ENCODE measurements at places on chromosomes 12 and 14.

DNA sequence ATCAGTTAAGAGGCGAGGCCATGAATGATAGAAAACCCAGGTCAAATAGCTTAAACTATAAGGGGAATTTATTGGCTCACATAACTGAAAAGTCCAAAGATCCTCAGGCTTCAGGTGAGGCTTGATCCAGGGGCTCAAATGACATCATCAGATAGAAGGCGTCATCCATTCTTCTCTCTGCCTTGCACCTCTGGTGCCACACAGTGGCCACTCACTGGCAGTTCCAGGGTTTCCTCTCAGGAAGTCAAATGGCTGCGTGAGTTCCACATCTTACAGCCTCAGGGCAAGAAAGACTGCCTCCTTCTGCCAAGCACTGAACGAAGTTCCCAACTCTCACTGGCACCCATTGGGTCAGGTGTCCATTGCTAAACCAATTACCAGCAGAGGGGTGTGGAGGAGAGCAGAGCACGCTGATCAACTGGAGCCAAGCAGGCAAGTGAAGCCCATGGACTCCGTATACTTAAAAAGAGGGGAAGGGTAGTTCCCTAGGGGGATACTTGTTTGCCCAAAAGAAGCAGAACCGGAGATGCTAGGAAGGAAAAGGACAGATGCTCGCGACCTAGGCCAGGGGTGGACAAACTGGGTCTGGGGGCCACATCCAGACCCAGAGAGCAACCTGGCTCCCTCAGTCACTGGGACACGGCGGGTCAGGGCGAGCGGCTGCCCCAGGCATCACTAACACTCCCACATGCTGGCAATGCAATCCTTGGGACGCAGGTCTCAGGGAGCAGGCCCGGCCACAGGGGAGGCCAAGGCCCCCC, 69.3 kb downstream of the SERPINA3 start:
- DNase-seq, result no peak

DNA sequence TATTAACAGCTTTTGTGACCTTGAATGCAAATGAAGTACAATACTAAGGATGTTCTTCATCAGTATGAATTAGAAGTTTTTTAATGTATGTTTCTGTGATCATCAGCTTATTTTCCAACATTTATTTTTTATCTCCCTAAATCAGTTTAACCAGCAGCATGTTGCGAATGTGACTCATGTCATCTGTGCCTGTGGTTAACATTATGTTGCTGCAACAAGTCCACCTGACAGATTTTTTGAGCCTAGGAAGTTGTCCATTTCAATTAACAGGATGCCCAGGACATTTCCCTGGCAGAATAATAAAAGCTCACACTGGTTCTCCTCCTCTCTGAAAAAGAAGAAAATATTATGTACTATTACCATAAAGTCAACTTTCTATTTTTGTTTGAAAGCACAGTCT, 155.5 kb downstream of the SYT1 start:
- no peak for DNase-seq

DNA sequence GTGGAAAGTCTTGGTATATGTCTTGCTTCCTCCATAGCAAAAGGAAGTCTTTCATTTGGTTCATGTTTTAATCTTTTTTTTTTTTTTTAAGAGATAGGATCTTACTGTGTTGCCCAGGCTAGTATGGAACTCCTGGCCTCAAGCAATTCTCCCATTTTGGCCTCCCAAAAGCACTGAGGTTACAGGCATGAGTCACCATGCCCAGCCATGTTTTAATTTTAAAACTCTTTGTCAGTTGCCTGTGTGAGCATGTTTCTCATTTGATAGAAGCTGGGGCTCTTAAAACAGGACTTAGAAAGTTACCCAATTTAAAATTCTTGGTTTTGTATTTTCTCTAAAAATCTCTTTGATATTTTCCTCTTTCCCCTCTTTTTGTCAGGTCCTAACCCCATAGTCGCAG, 45.0 kb upstream of the REP15 start:
- no peak for DNase-seq

DNA sequence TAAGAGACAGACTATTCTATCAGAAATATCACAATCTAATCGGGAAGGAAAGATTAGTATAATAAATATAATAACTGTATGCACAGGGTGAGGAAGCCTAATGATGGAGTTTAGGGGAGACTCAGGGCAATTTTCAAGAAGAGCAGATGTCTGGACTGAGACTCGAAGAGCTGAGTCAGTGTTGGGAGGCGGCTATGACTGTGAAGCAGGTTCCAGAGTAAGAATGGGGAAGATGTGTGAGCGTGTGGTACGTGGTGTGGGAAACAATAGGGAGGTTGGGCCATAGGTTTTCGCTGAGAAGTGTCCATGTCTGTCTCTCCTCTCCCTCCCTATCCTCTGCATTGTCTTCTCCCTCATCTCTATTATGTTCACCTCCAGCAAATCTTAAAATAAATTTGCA, 85.6 kb downstream of the LMO3 start:
- no peak for DNase-seq

- DNase-seq, result no peak
These were observed 56.4 kb upstream of the ISM2 start for GRCh38 chr14:77554816-77555599.

GRCh38 chr14:80981156-80981555, 25.7 kb downstream of the TSHR start:
- no peak for DNase-seq

GRCh38 chr14:75156111-75156510, 20.3 kb downstream of the TMED10 start:
- no peak for DNase-seq

DNA sequence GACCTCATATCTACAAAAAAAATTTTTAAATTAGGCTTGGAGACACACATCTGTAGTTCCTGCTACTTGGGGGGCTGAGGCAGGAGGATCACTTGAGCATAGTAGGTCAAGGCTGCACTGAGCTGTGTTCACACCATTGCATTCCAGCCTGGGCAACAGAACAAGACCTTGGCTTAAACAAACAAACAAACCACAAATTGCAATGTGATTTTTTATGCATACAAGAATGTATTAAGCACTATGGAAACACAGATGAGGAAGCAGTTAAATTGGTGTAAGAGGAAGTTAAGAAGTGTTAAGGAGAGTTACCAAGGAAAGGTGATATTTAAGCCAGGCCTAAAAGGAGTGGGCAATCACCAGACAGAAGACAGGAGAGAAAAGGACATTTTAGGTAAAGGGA, 83.6 kb upstream of the HECTD1 start:
- no peak for DNase-seq

GRCh38 chr12:26696048-26696612, 136.9 kb downstream of the ITPR2 start:
- no peak for DNase-seq

GRCh38 chr12:51263341-51263740, 6.9 kb downstream of the SMAGP start:
- no peak for DNase-seq

DNA sequence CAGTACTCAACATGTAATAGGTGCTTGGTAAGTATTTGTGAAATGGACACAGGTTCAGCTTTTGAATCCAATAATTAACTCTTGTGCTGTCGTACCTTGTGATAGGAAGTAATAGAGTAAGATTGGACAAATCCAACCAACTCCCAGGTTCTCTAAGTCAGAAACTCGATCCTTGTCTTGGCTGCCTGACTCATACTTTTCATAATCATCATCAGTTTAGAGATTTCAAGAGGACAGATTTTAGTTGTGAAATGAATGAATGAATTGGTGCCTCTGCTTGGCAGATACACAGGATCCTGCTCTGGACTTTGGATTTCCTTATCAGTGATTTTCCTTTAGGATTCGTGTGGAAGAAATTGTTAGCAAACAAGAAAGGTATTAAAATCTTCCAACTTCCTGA, 1145.2 kb downstream of the AACS start:
- DNase-seq, result no peak

DNA sequence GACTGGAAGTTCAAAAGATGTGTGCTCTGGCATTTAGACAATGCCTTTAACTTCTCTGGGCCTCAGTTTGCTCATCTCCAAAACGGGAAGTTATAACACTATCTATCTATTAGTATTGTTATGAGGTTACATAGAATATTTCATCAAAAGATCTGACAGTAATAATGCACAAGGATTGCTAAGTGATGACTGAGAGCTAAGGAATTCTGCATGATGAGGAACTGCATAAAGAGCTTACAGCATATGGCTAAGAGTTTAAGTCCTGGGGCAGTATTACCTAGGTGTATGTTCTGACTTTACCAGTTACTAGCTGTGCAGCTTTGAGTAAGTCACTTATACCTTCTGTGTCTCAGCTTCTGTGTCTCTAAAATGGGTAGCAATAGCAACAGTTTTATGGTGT, 160.1 kb upstream of the TMPO start:
- DNase-seq, result no peak

DNA sequence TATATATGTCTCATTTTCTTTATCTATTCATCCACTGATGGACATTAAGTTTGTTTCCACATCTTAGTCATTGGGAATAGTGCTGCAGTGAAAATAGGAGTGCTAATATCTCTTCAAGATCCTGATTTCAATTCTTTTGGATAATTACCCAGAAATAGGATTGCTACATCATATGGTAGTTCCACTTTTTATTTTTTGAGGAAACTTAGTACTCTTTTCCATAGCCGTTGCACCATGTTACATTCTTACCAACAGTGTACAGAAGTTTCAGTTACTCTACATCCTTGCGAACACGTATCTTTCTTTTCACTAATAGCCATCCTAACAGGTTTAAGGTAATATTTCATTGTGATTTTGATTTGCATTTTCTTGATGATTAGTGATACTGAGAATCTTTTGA, 29.8 kb downstream of the TESPA1 start:
- DNase-seq, result no peak

DNA sequence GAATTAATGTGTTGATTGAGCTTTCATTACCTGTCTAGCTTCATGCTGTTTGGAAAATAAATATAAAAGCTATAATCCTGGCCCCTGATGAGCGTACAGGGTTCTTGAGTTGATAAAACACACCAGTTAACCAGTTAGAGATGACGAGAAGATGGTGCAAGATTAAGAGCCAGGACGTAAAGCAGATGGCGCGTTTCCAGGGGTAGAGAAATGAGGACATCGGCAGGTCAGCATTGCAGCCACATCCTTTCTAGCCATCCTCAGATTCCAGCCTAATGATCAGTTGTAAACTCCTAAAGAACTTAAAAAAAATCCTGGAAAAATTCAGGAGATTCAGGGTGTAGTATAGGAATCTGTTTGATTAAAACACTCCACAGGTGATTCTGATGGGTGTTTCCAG, 203.7 kb downstream of the CACNA1C start:
- no peak for DNase-seq

- no peak for DNase-seq
These were observed 148.0 kb upstream of the PWP1 start for GRCh38 chr12:107537464-107538119.
